ENCODE measurements at places on chromosomes 2 and 18. TPM values are rescaled to one million over a fixed set of nuclear protein-coding genes. Genes with fewer than 3 reads are reported as not detected.

DNA sequence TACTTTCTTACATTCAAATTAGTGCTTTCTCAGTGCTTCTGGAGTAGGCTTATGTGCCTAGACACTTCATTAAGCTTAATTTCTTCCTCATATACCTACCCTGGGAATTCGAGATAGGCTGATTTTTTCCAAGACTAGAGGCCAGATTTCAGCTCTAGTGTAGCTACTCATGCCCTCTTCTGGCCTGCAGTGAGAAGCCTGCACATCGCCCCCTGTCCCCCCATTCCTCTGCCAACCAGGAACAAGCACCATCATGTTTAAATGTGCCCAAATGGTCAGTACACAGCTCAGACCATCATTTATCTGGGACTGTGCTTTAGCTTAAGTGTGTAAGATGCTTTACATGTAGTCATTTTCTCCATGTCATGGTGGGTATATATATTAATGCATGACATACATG, 1218.8 kb upstream of the LRRTM1 start:
- DNase-seq: no peak

Gene DPYSL5
- 201 TPM for total RNA-seq

DNA sequence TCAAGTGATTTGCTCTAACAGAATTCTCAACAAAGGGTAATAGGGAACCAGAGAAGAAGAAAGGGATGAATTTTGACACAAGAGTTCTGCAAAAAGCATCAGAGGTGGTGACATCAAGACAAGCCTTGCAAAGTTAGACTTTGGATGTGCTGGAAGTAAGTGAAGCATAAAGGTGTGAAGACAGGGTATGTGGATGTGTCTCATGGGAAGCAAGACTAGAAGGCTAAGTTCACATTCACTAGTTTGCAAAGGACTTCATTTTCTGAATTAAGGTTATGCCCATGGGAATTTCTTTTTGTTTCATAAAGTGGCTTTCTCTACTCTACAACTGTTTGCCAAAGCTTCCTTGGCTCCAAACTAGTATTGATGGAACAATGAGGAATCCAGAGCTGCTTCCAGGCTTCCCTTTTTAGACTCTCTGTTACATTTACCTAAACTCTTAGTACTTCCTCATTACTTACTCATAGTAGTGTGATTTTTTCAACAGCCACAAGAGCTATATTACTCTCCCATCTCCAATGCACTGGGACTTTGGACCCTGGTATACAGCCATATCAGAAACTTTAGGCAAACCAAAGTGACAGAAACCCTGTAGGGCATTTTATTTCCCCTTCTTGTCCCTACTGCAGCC, 21.1 kb upstream of the IHH start:
- DNase-seq: no peak

Gene AAMP
- 76.6 TPM for total RNA-seq

DNA sequence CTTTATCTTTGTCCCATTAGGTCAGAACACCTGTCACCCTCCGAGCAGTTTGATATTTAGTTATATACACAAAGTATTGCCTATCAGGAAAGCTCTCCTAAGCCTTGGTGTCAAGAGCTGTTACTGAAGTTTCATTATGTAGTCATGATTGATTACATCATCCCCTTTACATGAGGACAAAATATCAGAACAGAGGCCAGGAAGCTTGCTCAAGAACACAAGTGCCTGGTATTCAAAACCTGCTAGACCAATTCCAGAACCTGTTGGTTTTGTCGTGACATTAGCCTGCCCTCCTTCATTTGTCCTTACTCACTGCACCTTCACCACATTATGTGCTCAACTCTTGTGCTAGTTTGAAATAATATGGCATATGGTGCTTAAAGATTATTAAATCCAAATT, 377.1 kb downstream of the CDH19 start:
- no peak for DNase-seq

Gene LBX2
- not detected for total RNA-seq

All from neural crest cell (in vitro differentiated cells).